ENCODE measurements at places on chromosomes 3 and 15.

GRCh38 chr3:58556761-58557221 lies 19.8 kb upstream of the ACOX2 start:
- no peak for DNase-seq

DNA sequence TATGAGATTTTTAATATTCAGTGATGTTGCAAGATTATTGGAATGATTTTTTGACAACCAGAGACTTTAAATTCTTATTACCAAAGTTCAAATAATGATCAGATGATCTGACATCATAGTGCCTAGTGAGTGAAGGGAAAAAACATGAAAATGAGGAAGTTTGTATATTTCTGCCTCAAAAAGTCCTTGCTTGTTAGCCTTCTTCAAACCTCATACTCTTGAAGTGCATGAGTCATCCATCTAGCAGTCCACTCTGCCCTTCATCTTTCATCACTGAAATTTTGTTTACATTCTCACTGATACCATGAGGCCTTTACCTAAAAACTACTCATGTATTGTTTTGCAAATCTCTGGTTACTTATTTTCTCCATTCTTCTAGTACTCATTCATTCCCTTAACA lies 23.9 kb upstream of the OR5H6 start:
- no peak for DNase-seq

- DNase-seq, result no peak
Observed at GRCh38 chr15:38883987-38884386, 319.4 kb upstream of the RASGRP1 start.

DNA sequence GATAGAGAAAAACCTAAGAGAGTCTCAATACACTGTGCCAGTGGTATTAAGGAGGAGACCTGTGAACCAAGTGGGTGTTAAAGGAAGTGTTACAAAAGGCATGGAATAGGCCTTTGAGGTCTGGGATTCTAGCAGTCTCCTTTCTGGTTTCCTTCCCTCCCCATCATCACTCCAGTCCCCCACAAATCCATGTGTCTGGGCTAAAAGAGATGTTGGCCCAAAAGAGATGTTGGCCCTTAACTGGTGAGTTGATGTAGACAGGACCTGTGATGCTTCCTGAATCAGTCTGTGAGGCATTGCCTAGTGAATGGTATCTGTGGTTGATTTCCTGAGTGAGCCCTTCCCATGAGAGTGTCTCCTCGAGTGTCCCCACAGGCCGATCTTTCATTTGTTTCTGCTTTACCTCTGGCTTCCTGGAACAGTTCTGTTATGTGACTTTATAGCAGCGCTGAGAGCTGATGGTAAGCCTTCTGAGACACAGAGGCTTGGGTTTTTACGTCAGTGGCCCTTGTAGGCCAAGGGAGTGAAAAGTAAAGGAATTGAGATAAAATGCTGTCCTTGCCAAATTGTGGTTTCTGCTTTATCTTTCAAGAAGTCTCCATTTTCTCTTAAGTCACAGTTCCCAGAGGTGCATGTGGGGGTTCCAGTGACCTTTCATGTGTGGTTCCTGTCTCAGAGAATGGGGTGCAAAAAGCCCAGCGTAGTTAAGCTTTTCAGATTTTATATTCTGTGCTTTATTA lies 87.8 kb downstream of the KLHL25 start:
- DNase-seq, result no peak

DNA sequence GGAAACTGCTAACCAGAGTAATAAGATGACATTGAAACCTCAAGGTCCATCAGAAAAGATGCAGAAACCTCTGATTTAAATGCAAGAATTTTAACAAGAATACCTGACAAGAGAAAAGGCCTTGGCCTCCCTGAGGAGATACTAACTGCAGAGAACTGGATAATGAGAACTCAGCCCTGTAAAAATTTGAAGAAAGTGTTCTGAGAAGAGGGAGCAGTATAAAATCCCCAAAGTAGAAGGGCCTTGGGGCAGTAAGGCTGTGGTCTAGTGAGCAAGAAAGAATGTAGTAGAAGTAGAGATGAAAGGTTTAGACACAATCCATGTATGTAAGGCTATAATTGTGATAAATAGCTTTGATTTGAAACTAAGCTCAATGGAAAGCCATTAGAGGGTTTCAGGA lies 394.1 kb downstream of the ZBBX start:
- no peak for DNase-seq

GRCh38 chr3:155034786-155035185 lies 45.3 kb upstream of the MME start:
- no peak for DNase-seq

- DNase-seq, result no peak
Observed at GRCh38 chr15:62706317-62706716, 336.2 kb upstream of the TPM1 start.

GRCh38 chr3:173685456-173685855 lies 287.9 kb downstream of the NLGN1 start:
- DNase-seq, result no peak

GRCh38 chr3:73848173-73848906 lies 223.6 kb upstream of the PDZRN3 start:
- peak; percentile 0 for DNase-seq

- peak; percentile 44 for DNase-seq
Observed at GRCh38 chr15:65987100-65987499, 117.8 kb downstream of the RAB11A start.

DNA sequence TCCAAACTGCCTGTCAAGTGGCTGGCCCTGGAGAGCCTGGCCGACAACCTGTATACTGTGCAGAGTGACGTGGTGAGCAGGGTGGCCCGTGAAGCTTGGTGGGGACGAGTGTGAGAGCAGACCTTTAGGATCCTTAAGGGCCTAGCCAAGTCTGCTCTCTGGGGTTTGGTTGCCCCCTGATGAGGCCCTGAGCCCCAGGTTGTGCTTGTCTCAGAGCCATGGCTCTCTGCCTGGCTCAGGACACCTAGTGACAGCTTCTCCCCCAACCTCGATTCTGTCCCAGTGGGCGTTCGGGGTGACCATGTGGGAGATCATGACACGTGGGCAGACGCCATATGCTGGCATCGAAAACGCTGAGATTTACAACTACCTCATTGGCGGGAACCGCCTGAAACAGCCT lies 14.4 kb downstream of the TYRO3 start:
- DNase-seq, result no peak

DNA sequence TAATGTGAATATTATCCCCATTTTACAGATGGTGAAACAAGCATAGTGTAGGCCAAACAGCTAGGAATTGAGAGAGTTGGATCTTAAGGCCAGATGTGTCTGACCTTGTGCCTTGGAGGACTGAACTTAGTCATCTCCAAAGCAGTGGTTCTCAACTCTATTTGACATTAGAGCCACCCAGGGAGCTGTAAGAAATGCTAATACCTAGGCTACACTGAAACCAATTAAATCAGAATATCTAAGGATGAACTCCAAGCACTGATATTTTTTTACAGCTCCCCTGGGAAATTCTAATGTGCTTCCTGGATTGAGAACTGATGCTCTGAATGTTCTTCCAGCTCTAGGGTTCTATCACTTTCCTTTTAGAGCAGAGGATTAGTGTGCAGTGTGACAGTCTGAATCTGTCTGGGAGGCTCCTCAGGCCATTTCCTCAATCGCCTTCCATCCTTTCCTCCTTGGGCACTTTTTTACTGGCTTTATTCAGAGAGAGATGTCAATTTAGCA lies 32.3 kb downstream of the POLR2M start:
- no peak for DNase-seq

DNA sequence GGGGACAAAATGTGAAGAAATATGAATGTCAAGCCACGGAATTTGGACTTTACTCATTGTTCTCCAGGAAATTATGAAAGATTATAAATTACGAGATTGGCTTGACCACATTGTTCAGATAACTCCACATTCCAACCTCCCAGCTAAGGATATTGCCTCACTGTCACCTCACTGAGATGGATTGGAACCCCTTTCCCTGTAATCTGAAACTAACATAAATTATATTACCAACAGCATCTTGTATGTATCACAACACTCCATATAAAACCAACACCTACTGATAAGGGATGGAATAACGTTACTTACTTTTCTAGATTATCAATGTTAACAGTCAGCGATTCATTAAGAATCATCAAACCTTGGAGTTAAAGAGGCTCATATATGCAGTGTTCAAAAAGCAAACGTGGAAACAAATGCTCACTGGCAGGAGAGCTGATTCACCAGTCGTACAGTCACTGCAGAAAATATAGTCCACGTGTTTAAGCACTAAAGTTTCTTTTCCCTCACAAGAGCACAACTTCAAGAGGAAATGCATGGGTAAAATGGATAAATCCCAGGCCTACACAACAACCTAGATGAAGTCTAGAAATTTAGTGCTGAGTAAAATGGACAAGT lies 451.5 kb downstream of the FGF12 start:
- no peak for DNase-seq

DNA sequence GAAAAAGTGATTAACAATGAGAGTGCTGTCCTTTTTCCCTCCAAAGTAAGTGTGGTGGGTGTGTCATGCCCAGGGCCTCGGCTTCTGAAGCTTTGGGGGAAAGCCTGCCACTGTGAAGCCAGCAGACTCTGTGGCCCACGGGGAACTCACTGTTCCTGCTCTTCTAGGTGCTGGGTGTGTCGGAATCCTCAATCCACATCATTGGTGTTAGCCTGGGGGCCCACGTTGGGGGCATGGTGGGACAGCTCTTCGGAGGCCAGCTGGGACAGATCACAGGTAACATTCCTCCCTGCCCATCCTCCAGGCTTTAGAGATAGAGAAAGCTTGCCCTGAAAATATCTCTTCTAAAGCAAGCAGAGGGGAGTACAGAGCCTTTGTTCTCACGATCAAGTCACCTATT lies 11.6 kb downstream of the PLA1A start:
- no peak for DNase-seq

DNA sequence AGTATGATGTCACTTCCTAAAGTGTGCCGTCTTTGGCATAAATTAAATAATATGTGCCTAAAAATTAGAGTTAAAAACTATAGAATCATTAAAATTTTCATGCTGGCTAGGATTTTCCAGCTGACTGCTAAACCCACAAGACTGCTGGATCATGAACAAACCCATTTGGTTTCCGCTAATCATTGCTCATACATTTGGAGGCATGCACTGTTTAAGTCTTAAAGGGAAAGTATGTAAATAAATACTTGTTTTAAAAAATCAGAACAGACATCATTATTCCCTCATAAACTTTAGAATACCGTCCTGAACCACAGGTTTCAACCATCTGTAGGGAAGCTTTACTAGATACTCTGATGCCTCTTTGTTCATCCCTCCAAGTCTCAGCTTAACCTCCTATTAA lies 26.5 kb downstream of the ATP6V1A start:
- no peak for DNase-seq

- no peak for DNase-seq
Observed at GRCh38 chr15:68410466-68411342, 21.3 kb downstream of the ITGA11 start.

- DNase-seq, result no peak
Observed at GRCh38 chr15:82103468-82103867, 57.6 kb upstream of the MEX3B start.

DNA sequence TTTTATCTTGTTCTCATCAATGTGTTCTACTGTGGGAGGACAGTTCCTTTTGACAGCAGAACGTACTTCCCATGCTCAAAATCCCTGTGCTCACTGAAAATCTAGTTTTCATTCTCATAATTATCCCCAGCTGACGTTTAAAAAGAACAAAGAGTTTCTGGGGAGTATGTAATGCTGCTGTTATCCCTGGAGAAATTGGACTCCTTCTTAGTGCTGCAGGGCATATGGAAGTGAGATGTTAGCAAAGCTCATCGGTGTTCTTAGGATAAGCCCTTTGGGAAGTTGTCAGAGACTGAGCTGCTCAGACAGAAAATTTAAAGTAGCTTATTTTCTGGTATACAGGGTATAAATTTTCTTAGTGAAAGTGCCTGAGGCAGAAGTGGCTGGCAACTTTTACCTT lies 66.5 kb downstream of the CDAN1 start:
- no peak for DNase-seq

DNA sequence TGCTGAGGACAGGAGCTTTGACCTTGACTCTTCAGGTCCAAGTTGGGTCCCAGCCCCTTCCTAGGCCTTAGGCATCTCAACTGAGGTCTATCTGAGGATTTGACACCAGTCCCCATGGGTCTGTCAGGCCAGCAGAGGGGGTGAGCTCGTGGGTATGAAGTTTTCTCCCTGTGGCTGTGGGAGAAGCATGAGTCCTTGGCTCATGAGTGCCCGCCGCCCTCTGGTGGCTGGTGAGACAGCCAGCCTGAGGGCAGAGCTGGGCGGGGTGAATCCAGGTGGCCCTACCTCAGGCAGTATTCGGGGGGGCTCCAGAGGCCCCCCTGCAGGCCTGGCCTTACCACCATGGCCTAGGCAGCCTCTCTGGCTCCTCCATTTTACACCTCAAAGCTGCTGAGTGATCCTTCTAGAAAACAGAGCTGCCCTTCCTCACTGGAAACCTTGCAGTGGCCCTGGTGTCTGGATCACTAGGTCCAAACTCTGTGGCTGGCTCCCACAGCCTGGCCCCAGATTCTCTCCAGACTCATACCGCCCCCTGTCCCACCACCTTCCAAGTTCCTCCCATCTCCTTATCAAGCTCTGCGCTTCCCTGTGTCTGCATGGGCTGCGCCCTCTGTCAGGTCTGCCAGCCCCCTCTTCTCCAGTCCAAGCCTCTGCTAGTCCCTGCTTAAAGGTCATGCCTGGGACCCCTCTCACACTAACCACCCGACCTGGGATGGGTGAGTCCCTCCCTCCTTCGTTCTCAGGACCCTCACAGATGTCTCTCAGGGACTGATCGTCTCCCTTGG lies 16.1 kb downstream of the SH2D7 start:
- peak; percentile 76 for DNase-seq

GRCh38 chr3:3074551-3075257 lies 35.5 kb downstream of the IL5RA start:
- no peak for DNase-seq

GRCh38 chr3:144586382-144586781 lies 614.8 kb downstream of the DIPK2A start:
- no peak for DNase-seq

DNA sequence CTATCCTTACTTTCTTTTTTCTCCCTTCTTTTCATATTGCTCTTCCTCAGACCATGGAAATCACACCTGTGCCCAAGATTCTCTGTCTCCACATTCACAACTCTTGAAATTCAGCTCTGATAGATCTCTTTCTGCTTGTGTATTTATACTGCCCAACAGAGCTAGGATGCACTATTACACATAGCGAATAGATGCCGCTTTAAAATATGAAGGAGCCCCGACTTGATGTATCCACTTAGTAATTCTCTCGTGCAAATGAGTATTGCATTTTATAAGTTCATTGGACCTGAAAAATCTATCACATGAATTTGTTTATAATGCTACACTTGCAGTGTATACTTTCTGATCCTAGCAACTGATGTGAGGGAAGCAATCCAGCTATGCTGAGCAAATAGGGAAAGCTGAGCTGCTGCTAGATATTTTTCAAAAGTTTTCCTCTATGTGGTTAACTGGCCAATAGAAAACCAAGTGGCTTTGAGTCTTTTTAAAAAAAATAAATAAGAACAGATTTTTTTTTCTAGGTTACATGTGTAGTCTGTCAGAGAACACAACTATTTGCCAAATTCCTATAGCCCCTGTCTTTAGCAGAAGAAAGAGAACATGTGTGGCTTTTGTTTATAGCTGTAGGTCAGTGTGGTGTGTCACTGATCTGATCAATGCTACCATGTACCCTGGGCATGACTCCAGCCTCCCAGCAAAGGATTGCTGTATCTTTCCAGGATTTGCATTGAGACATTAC lies 64.3 kb upstream of the LEKR1 start:
- DNase-seq, result no peak

- DNase-seq, result no peak
Observed at GRCh38 chr3:12027184-12027846, 23.1 kb downstream of the SYN2 start.

Data from NCI-H2081 (cell line).